SK-MEL-5 (cell line): ENCODE measurements at places on chromosomes 5 and 9. TPM values are rescaled to one million over a fixed set of nuclear protein-coding genes. Genes with fewer than 3 reads are reported as not detected.

The CXCL14 gene
- total RNA-seq, result not detected in 2 replicates

The IER5L gene
- 53.9 and 57.1 TPM in 2 replicates for total RNA-seq

The AFAP1L1 gene
- 17.4 and 18.0 TPM in 2 replicates for total RNA-seq

The EPB41L4A gene
- 0.42 and 1.7 TPM in 2 replicates for total RNA-seq

The GADD45G gene
- not detected in 2 replicates for total RNA-seq

The FAM78A gene
- 2.0 and 2.1 TPM in 2 replicates for total RNA-seq

The SCGB3A2 gene
- not detected in 2 replicates for total RNA-seq

The TXNDC8 gene
- total RNA-seq, result not detected in 2 replicates

The CBY3 gene
- not detected in 2 replicates for total RNA-seq

The CPLANE1 gene
- 17.3 and 23.0 TPM in 2 replicates for total RNA-seq

The TICAM2 gene
- total RNA-seq, result 0.08 TPM in 1 of 2 replicates, not detected in the other

The MINAR2 gene
- not detected in 2 replicates for total RNA-seq

The CRB2 gene
- total RNA-seq, result not detected in 2 replicates

The SPINK6 gene
- 0.61 TPM in 1 of 2 replicates, not detected in the other for total RNA-seq

The ARSI gene
- total RNA-seq, result not detected in 2 replicates

The FOXD4L3 gene
- total RNA-seq, result not detected in 2 replicates

The SLC23A1 gene
- not detected in 2 replicates for total RNA-seq

The SPINK13 gene
- total RNA-seq, result 0.50 TPM in 1 of 2 replicates, not detected in the other

The CNOT8 gene
- total RNA-seq, result 33.3 and 34.3 TPM in 2 replicates

The C9 gene
- 0.03 and 0.05 TPM in 2 replicates for total RNA-seq

The PCDHAC1 gene
- 0.58 and 0.72 TPM in 2 replicates for total RNA-seq

The MLANA gene
- 3,042 and 3,120 TPM in 2 replicates for total RNA-seq

The GAPVD1 gene
- 44.0 and 48.9 TPM in 2 replicates for total RNA-seq

The NEURL1B gene
- 0.11 and 0.32 TPM in 2 replicates for total RNA-seq

The SEC61B gene
- 178 and 189 TPM in 2 replicates for total RNA-seq

The IFNE gene
- total RNA-seq, result not detected in 2 replicates
